Cortex of kidney (tissue), 1 donor: ENCODE measurements at places on chromosomes 7 and 10.

- no peak for DNase-seq
Observed at GRCh38 chr7:19989906-19990305, 216.5 kb upstream of the TMEM196 start.

DNA sequence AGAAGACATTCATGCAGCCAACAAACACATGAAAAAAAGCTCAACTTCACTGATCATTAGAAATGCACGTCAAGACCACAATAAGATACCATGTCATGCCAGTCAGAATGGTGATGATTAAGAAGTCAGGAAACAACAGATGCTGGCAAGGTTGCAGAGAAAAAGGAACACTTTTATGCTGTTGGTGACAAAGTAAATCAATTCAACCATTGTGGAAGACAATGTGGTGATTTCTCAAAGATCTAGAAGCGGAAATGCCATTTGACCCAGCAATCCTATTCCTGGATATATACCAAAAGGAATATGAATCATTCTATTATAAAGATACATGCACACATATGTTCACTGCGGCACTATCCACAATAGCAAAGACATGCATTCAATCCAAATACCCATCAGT is 77.6 kb downstream of the C10orf90 start:
- no peak for DNase-seq

DNA sequence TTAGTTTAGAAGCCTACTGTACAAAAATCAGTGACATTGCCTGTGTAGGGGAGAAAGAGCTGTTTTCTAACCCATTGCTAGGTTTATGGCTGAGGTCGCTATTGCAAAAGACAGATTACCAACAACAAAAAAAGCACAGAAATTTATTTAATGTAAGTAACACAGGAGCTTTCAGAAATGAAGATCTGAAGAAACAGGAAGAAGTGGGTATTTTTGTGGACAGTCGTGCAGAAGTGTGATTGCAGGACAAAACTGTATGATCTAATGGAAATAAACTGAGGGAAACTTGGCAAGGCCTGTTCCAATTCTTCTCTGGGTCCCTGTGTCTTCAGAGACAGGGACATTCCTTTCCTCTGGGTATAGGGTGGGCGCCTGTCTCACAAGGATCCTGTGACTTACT is 87.4 kb downstream of the APBB1IP start:
- no peak for DNase-seq

GRCh38 chr7:129924602-129925001 is 28.2 kb downstream of the UBE2H start:
- DNase-seq, result no peak
